Stimulated activated CD4-positive, alpha-beta T cell treated with anti-CD3 and anti-CD28 coated beads, Interleukin-12 subunit alpha, Interleukin-12 subunit beta, amount 100 ng/mL, for 24 hours (primary cell): ENCODE measurements at places on chromosomes 2 and 18.

DNA sequence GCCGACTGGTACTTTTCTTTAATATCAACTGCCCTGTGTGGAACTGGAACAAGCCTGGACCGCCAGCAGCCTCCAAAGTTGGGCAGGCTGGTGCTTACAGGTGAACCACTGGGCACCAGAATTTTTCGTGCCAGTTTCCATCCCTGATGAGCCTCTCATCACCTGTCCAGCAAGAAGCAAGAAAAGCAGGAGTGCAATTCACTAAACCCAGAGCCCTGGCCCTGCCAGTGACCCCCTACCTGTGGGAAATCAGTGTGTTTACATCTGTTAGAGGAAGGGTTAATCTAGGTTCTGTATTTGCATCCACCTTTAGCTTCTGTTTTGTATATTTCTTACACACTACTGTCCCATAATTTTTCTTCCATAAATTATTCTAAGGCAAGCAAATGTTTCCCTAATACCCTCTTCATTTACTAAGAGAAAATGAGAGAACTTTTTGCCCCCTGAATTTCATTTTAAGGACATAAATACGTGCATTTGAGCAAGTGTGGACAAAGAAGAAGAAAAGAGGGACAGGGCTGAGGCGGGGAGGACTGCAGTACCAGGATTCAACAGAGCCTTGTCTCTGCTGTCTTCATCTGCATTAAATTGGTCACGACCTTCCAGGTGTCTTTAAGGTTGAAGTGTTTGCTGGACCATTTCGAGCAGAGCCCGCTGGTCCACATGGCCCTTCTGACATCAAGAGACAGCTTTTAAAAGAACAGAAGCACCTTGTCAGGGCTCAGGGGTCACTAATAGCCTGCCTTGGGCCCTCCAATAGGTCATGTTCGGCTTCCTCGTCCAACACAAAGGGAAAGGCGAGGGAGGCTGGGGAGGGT lies 763.1 kb downstream of the BCL11A start:
- no peak for DNase-seq

GRCh38 chr2:152582081-152582480 lies 135.2 kb downstream of the PRPF40A start:
- DNase-seq = no peak

GRCh38 chr2:70516596-70516995 lies 37.0 kb downstream of the TGFA start:
- DNase-seq = no peak

DNA sequence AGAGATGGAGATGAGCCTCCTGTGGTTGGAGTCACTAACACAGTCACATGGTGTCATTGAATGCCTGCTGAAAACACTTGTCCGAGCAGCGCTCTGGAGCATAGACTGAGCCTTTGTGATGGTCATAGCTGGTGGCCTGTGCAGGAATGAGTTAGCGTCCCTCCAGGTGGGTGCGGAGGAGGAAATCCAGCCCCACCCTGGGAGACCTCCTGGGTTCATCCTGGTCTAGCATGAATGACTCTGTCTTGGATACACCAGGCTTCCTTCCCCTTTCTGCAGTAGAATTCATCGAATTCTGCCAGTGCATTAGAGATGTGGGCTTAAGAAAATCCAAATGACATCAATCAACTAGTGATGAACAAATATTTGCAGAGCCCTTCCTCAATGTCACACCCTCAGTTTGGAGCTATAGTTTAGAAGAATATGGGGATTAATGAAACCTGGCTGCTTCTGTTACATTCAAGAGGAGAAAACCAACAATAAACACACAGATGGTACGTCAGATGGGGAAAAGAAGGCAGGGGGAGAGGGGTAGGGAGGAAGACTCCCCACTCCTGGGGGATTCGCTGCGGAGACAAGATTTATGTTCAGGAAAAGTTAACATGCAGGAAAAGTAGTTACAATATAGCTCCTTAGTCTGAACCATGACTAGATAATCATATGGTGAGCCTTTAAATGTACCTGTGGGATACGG lies 136.7 kb downstream of the DDX1 start:
- DNase-seq = no peak

- DNase-seq = no peak
Observed at GRCh38 chr2:196712867-196713266, 73.4 kb downstream of the CCDC150 start.

DNA sequence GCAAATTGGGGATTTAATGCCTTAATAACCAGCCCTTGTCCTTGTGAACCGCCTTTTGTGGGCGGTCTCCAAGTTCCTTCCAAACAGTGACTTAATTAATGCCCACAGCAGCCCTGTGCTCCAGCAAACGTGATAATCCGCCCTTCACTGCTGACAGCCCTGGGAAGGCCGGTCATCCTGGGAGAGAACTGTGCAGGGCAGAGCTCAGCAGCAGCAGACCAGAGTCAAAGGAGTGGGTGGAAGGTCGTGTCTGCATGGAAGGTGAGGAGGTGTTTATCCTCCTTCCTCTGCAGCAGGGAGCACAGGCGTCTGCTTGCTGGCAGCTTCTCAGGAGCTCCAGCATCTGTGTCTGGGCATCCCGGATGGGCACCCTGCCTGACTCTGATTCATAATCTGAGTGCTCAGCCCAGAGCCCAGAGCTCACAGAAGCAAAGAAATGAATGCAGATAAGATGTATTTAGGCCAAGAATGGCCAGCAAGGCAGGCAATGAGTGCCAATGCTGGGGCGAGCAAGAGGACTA lies 270.0 kb upstream of the PXDN start:
- no peak for DNase-seq

DNA sequence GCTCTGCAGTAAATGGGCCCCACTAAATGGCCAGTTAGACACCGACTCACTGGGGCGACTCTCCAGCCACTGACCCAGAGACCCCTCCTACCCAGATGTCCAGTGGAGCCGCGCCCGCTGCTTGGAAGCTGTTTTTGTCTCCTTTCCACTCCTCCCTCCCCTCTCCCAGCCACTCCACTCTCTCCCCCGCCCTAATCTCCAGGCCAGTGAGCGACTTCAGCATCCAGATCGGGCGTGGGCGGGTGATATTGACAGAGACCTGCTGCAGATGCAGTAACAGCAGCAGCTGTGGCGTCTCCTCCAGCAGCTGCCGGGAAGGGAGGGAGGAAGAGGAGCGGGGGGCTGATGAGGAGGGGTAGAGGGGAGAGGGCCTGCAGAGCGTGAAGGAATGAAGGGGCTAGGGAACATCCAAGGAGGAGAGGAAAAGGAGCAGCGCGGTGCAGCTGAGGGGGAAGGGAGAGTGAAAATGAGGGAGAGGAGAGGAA lies at the start of gene SCN7A:
TSS of gene SCN7A (minus strand) at position 110 of the 485 bp plus-strand sequence. CDS start 16,553 bp downstream, outside the sequence.
- DNase-seq = no peak

DNA sequence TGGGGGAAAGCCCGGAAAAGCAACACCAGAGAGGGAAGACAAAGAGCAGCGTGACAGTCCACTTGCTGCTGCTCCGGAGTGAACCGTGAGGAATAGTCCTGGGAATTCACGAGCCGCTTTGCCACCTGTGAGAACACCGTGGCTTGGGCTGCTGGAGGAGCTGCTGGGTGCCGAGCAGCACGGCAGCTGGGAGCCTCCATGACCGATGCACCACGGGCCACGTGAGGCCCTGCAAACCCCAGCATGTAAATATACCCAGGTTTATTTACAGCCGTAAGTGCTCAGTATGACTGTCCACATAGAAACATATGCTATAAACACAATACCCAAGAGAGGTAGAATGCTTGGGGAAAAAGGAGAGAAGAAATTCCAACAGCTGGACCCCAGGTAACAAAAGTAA lies 65.1 kb downstream of the SMIM21 start:
- no peak for DNase-seq

DNA sequence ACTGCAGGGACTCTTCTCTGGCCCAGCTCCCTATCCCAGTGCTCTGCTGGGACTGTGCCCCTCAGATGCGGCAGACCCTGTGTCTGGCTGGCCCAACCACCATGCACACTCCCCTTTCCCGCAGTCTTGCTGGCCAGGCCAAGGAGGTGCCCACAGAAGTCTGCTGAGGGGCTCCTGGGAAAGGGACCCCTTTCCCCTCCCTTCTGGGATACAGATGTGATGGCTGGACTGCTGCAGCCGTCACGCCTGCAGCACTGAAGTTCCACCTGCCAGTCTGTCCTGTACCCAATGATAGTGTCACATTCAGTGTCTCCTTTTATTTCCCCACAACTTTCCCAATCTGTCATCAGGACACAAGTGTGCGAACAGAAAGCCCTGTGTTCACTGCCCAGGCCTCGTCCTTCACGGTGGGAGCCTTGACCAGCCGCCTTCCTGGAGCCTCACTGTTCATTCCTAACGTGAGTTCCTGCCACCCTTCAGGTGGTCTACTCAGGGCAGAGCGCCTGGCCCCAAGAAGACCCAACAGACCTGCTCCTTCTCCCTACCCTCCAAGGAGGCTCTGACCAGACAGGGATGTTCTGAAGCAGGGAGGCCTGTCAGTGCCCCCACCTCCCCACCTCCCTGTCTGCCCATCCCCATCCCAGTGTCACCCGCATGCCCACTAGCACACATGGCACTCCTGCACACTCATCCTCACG lies 47.1 kb downstream of the ANKMY1 start:
- DNase-seq = no peak

GRCh38 chr2:134253804-134254203 lies at the start of gene MGAT5:
MGAT5 (plus strand) TSS chr2:134254072; CDS start chr2:134254404, 332 bp downstream.
- DNase-seq = no peak

- no peak for DNase-seq
Observed at GRCh38 chr2:77642339-77642738, 120.2 kb upstream of the LRRTM4 start.

- no peak for DNase-seq
Observed at GRCh38 chr2:178899656-178900055, 92.4 kb upstream of the TTN start.

DNA sequence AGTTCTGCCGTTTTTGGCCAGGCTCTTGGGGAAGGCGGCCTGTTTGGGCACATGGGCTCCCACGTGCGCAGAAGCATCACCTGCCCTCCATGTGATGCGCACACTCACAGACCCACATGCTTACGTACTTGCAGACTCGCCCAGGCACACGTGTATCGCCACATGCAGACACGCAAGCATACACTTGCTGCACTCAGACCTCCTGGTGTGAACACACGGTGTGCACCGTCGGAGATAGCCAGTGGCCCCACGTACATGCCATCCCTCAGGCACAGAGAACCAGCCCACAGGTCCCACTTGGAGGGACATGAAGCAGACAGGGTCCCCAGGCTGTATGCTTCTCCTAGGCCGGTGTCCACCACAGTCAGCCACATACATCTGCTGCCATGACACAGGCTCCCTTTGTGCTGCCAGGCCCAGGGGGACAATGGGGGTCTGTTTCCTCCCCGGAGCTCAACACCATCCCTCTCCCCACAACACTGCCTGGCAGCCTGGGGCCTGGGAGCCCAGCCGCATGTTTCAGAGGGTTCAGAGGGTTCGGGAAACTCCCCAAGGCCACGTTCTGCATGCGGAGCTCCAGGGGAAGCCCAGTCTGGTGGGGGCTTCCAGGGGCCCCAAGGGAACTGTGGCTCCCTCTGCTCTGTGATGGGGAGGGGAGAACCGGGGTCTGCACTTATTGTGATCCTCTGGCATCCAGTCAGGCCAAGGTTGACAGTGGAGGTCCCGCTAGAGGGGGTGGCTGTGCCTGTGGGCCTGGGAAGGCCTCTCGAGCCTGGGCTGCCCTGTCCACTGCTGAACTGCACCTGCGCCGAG lies 208.1 kb upstream of the HAAO start:
- DNase-seq = no peak

GRCh38 chr18:74804677-74805076 lies 207.0 kb downstream of the ZNF407 start:
- DNase-seq = no peak

GRCh38 chr2:204353823-204354222 lies 191.5 kb upstream of the PARD3B start:
- no peak for DNase-seq

DNA sequence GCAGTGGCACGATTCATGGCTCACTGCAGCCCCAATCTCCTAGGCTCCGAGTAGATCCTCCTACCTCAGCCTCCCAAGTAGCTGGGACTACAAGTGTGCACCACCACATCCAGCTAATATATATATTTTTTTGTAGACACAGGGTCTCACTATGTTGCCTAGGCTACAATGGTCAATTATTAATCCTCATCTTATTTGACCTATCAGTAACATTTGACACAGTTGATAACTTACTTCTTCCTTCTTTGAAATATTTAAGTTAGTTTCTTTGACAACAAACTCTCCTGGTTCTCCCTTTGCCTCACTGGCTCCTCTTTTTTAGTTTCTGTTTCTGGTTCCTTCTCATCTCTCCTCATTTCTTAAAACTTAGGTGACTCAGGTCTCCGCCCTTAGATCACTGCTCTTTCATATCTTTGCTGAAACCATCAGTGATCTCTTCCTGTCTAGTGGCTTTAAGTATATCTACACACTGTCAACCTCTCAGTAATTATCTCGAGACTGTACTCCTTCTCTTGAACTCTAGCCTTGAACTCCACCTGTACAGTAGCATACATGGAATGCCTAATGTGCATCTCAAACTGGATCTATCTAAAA lies 11.5 kb downstream of the PGAP1 start:
- DNase-seq = no peak

DNA sequence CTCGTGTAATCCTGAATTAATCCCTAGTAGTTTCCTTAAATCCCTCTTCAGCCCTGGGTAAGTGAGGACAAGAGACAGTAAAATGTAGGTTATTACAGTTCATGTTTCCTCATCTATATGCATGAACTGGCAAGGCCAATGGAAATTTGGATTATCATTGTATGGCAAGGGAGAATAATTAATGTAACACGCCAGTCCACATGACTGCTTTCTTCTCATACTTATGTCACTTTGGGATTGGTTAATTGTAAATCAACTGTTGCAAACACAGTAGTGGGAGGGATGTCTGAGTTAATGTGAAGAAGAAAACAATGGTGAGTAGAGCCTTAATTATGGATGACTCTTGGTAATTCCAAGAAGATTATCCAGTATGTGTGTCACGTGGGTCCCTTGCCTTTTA lies 1.7 kb upstream of the SERPINB7 start:
- no peak for DNase-seq

DNA sequence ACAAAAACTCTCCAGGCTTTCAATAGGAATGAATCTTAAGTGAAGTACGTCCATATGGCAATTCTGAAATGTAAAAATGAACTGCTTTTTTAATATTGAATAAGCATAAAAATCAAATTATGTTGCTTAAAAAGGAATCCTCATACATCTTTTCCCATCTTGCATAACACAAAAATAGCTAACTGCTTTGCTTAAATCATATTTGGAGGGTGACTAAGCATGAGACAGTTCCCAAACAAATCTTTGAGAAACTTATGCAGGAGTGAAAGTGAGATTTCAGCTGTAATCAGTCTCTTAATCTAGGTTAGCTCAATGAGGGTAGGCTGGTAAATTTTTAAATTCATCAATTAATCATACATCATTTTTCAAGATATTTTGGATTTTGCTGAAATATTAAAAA lies 111.5 kb downstream of the MBD5 start:
- no peak for DNase-seq

- no peak for DNase-seq
Observed at GRCh38 chr2:145184741-145185651, 665.1 kb upstream of the ZEB2 start.

GRCh38 chr2:154187948-154188347 lies 316.2 kb downstream of the GALNT13 start:
- no peak for DNase-seq
